SJSA1 (cell line): ENCODE measurements at places on chromosomes 6 and 20. TPM values are rescaled to one million over a fixed set of nuclear protein-coding genes. Genes with fewer than 3 reads are reported as not detected.

DNA sequence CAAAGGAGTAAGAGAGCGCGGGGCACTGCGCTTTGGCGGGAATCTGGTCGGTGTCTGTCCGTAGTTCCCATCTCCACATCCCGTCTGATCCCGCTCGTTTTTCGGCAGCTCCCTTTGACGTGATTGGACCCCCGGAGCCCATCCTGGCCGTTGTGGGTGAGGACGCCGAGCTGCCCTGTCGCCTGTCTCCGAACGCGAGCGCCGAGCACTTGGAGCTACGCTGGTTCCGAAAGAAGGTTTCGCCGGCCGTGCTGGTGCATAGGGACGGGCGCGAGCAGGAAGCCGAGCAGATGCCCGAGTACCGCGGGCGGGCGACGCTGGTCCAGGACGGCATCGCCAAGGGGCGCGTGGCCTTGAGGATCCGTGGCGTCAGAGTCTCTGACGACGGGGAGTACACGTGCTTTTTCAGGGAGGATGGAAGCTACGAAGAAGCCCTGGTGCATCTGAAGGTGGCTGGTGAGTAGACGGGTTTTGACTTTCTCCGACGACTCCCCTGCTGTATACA lies 1.4 kb downstream of the BTN1A1 start:
- H3K4me1 ChIP-seq: 0 out of 2 replicates have a peak, but pooled peaks cover 5% of the 10 kb centered on the region
- no peaks in the 10 kb centered on the region for H3K27me3 ChIP-seq
- no peak for DNase-seq
- no peaks in the 10 kb centered on the region for H3K36me3 ChIP-seq
- H3K27ac ChIP-seq: no peak overlapping the region
- no peak overlapping the region for H3K4me3 ChIP-seq

GRCh38 chr20:4136078-4136966 lies 121.0 kb upstream of the RNF24 start:
- H3K27me3 ChIP-seq: no peaks in the 10 kb centered on the region
- no peak overlapping the region for H3K4me3 ChIP-seq
- peak overlapping the region; percentile 89 for H3K27ac ChIP-seq
- peak; percentile 34 for DNase-seq
- H3K4me1 ChIP-seq: peaks cover 32% of the 10 kb centered on the region

DNA sequence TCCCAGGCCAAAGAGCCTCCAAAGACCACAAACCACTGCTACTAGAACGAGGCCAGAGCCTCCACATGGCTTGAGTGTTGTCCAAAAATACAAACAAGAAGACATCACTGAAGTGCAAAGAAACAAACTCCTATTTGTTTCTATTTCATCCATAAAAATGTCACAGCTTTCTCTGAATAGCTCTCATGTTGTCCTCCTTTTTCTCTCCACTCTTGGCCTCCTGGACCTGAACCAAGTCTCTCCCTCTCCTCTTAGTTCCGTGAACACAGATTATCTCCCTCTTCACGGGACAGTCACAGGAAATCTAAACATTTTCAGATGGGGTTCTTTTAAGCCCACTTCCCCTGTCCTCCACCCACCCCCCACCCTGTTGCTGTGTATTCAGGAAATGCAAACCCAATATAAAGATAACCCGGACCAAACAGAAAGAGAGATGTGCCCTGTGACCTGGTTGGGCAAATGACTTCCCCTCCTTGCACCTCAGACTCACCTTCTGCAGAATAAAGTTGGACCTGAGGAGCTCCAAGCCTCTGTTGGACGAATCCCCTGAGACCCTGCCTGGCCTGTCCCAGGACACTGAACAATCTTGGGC lies 75.8 kb upstream of the MRPS10 start:
- no peak for DNase-seq
- H3K4me3 ChIP-seq: no peak overlapping the region
- peaks cover 47% of the 10 kb centered on the region for H3K4me1 ChIP-seq
- no peaks in the 10 kb centered on the region for H3K27me3 ChIP-seq
- H3K27ac ChIP-seq: no peak overlapping the region

DNA sequence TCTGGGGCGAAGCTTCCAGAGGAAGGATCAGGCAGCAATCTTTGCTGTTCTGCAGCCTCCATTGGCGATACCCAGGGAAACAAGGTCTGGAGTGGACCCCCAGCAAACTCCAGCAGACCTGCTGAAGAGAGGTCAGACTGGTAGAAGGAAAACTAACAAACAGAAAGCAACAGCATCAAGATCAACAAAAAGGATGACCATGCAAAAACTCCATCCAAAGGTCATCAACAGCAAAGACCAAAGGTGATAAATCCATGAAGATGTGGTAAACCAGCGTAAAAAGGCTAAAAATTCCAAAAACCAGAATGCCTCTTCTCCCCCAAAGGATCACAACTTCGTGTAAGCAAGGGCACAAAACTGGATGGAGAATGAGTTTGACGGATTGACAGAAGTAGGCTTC lies 252.8 kb downstream of the PHF3 start:
- no peak overlapping the region for H3K4me3 ChIP-seq
- DNase-seq: no peak
- no peaks in the 10 kb centered on the region for H3K36me3 ChIP-seq
- no peak overlapping the region for H3K27ac ChIP-seq

- no peak overlapping the region for H3K27ac ChIP-seq
- H3K4me3 ChIP-seq: no peak overlapping the region
- H3K36me3 ChIP-seq: no peaks in the 10 kb centered on the region
Measured at GRCh38 chr20:37407573-37408002, 61.6 kb downstream of the SRC start.

- no peaks in the 10 kb centered on the region for H3K27me3 ChIP-seq
- H3K27ac ChIP-seq: no peak overlapping the region
- H3K36me3 ChIP-seq: peaks cover 3% of the 10 kb centered on the region
- H3K4me1 ChIP-seq: no peaks in the 10 kb centered on the region
- H3K4me3 ChIP-seq: no peak overlapping the region
Measured at GRCh38 chr6:122476131-122476530, 4.5 kb upstream of the SERINC1 start.

DNA sequence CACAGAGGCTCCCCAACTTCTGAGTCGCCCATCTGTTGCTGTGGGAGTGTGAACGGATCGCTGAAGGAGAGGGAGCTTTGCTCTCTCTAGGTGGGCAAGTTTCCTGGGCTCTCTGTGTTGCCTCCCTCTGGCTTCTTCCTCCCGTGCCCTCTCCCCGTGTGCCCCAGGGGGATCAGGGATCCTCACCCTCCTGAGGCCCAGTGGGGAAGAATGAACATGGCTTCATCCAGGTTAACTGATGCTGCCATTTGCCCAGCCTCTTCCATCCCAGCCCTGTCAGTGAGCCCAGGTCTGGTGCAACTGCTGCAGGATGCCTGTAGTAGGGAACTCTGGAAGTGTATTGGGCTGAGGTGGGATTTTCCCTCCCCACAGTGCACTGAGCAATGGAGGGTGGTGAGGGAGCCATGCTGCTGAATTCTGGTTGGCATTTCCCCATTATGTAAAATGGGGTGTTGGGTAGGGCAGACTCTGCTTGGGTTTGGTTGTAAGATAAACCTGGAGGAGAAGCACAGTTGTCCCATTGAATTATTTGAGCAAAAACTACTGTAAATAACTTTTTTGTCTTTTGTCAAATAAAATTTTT lies 12.1 kb upstream of the RAB5IF start:
- peaks cover 2% of the 10 kb centered on the region for H3K4me1 ChIP-seq
- DNase-seq: no peak
- H3K36me3 ChIP-seq: peaks cover 13% of the 10 kb centered on the region
- H3K27ac ChIP-seq: no peak overlapping the region
- no peaks in the 10 kb centered on the region for H3K27me3 ChIP-seq

DNA sequence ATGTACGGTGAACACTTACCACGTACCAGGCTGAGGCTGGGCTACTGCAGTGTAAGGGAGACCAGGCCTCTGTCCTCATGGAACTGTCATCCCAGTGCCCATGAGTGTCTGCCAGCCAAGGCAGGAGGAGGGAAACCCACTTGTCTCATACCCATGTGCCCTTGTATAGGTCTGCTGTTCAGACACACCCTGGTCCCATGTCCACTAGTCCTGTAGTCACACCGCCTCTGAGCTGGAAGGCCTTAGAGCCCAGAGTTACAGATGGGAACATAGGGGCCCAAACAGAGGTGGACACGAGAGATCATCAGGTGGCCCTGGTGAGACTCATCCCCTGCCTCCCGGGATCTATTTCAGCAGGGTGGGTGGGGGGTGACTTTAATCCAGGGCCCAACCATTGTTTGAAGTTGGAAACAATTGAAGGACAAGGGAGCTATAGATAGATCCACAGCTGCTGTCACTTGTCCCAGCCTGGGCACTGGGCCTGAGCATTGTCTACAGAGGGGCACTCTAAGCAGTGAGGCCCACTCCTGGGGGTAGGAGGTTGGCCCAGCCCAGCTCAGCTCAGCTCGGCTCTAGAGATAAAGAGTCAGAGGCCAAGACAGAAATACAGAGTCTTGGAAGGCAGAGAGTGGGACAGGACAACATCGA lies 14.6 kb downstream of the MYH7B start:
- DNase-seq: no peak
- H3K4me1 ChIP-seq: no peaks in the 10 kb centered on the region
- H3K27ac ChIP-seq: no peak overlapping the region
- no peaks in the 10 kb centered on the region for H3K27me3 ChIP-seq
- H3K36me3 ChIP-seq: no peaks in the 10 kb centered on the region

DNA sequence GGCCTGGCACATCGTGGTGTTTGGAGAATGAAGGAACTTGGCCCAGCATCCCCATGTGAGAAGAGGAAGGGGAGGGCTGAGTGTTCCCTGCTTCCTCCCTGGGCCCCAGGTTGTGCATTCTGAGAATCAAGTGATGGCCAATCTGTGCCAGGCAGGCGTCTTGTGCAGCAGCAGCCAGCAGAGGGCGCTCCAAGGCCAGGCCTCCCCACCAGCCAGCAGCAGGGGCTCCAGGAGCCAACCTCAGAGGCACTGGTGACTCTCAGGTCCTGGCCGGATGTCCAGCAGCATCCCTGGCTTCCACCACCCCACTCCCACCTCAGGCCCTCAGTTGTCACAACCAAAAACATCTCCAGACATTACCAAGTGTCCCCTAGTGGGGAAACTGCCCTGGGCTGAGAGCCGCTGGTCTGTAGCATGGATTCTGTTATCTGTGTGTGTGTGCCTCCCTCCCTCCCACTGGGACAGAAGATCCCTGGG lies 192.0 kb downstream of the PREX1 start:
- H3K4me1 ChIP-seq: peaks cover 14% of the 10 kb centered on the region
- no peak overlapping the region for H3K4me3 ChIP-seq
- H3K27me3 ChIP-seq: no peaks in the 10 kb centered on the region
- no peak overlapping the region for H3K27ac ChIP-seq

DNA sequence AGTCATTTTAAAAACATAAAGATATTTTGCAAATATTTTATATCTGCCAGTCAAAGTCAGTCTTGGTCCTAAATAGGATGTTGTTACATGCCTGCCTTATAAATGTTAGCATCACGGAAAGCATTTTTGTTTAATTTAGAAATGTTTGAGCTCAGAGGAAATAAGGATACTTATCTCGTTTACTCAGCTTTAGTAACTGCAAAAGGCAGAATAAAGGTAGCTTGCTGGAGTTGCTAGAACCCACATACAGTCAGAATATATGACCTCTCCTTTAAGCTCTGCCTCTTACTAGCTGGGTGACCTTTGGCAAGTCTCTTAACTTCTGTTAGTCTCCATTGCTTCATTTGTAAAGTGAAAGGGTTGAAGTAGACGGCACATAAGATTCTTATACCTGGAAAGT lies 867.3 kb downstream of the KIF16B start:
- no peak for DNase-seq
- H3K4me1 ChIP-seq: no peaks in the 10 kb centered on the region
- H3K4me3 ChIP-seq: no peak overlapping the region
- H3K36me3 ChIP-seq: no peaks in the 10 kb centered on the region

GRCh38 chr20:46118481-46119020 lies 437 bp downstream of the CD40 start:
- no peak overlapping the region for H3K27ac ChIP-seq
- no peak overlapping the region for H3K4me3 ChIP-seq
- H3K27me3 ChIP-seq: peaks cover 45% of the 10 kb centered on the region
- H3K36me3 ChIP-seq: no peaks in the 10 kb centered on the region
- DNase-seq: no peak

- H3K4me3 ChIP-seq: no peak overlapping the region
- H3K4me1 ChIP-seq: peaks cover 32% of the 10 kb centered on the region
- H3K27ac ChIP-seq: no peak overlapping the region
- H3K36me3 ChIP-seq: no peaks in the 10 kb centered on the region
- H3K27me3 ChIP-seq: no peaks in the 10 kb centered on the region
Measured at GRCh38 chr6:144156338-144156737, 6.0 kb downstream of the STX11 start.

The PPP1R3G gene
- total RNA-seq: 0.19 and 0.32 TPM in 2 replicates

The PNPLA1 gene
- total RNA-seq: not detected in 2 replicates
